ENCODE measurements at places on chromosomes 1 and 21.

DNA sequence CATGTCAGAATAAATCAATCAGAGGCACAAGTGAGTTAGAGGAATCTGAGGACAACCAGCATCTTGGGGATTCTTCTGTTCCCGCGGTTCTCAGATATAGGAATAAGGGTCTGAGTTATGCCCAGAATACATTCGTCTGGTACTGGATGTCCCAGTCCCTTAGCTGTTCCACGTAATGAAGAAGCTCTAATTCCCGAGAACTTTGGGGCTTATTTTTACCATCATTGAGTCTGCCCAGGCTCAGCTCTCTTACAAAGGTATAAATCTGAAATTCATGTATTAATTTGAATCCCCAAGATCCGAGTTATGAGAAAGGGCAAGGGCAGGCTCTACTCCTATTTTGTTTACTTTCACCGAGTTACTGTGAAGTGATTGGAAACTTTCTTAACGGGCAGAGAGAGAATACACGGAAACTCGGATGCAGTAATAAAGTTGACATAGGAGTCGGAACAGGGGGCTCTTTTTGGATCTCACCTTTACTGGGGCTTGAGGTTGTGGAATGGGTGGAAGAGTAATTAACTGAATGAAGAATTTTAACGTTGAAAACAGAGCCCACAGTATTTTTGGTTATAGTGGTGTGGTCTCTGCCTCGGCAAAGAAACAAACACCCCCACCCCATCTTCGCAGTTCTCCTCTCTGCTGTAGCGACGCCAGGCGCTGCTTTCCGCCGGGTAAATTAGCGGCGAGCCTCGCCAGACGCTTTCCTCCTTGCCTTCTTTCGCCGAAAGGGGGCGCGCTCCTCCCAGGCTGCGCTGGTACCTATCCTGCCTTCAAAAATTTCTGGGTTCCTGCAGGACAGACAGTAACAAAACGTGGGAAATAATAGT, 7.1 kb downstream of the PRRX1 start:
- peak; percentile 62 for DNase-seq

DNA sequence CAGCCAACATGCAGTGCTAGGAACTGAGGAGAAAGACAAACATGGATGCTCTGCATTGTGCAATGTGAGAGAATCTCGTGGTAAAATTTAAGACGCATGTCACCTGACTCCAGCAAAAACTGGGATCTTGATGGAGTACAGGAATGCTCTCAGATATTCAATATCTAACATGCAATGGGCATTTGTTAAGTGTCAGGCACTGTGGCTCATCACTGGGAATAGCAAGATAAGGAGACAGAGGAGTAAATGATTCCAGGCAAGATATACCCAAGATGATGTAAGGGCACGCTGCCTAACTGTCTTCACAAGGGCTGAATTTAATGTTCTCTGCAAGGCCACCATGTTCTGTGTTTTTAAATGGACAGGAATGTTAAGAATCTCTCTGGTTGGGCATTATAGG, 67.8 kb downstream of the LPAR3 start:
- DNase-seq, result no peak

DNA sequence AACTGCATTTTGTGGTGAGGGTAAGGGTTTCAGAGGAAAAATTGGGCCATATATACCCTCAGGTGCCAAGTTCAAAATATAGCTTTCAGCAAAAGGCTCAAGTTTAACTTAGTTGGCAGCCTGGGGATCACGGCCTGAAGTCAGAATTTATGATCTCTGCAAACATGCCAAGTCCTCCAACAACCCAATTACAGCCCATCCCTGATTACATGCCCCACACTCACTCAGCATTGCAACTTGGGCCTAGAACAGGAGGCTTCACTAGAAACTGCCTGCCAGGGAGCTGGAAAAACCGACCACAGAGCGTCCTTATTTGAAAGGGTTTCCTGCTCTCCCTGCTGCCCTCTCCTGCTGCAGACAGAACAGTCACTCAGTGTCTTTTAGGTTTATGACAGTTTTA, 12.4 kb downstream of the FYB2 start:
- no peak for DNase-seq

DNA sequence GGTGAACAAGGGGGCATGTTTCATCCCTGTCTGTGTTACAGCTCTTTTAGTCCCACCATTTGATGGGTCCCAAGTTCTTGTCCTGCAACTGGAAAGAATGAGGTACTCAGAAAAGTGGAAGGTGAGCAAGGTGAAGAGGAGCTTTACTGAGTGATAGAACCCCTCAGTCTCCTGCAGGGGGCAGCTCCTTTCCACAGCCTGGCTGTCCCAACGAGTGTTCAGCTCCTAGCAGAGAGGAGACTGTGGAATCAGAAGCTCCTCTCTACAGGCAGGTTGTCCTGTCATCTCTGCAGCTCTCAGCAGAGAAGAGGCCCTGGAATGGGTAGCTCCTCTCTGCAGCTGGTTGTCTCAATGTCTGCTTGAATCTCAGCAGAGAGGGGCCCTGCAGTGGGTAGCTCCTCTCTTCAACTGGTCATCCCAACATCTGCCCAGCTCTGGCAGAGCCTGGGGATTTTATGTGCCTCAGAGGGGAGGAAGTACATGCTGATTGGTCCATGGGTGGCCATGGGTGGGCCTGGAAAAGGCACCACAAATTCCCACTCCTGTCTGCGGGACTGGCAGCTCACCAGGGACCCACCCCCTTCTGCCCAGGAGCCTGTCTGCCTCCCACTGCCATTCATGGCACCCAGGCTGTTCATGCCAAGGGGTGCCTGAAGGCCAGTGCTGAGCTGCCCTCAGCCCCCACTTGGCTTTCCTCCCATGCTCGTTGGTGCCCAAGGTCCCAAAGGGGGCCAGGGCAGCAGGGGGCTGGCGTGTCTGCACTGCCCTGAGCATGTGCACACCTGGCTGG, 25.7 kb downstream of the LDLRAD1 start:
- no peak for DNase-seq

DNA sequence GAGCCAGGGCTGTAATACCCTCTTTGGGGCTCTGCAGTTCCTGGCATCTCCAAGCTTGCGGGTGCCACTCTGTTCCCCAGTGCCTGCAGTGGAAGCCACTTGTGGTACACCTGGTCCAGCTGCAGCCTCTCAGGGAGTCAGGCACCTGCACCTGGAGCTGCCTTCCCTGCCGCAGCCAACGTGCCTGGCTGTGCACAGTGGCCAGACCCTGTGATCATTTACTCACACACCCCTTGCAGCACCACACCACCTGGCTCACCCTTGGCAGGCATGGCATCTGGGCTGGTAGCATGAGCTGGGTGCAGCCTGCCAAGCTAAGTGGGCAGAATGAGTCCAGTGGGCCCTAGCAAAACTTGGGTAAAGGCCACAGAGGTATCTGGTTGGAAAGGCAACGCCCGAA, 51.1 kb upstream of the NTPCR start:
- DNase-seq, result no peak

DNA sequence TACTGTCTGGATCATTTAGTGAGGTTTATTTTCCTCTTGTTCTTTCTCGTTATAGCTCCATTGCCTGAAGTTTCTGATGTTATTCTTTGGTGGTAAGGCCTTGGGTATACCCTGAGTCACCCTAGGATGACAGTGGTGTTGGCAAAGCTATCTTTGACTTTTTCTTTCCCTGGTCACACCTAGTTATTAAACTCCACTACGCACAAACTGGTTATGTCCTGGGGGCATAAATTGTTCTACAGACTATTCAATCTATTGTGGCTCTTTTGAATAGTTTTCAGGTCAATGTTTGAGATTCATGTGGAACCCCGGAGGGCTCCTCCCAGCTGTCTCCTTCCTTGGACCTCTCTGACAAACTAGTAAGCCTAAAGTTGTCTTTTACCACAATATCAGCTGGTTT, 157.7 kb downstream of the SLC35F3 start:
- no peak for DNase-seq

- no peak for DNase-seq
These were observed 4.9 kb upstream of the TTLL10 start for GRCh38 chr1:1168451-1169411.

DNA sequence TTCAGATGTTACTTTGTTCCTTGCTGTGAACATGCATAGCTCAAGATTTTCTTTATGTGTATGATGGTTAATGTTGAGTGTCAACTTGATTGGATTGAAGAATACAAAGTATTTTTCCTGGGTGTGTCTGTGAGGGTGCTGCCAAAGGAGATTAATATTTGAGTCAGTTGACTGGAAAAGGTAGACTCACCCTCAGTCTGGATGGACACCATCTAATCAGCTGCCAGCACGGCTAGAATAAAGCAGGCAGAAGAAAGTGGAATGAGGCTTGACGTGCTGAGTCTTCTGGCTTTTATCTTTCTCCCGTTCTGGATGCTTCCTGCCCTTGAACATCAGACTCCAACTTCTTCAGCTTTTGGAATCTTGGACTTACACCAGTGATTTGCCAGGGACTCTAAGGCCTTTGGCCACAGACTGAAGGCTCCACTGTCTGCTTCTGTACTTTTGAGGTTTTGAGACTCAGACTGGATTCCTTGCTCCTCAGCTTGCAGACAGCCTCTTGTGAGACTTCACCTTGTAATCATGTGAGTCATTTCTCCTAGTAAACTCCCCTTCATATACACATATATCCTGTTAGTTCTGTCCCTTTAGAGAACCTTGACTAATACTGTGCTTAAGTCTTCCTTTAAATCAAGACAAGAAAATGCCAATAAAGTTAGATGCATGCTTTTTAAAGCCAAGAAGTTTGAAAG, 626.6 kb downstream of the KCNT2 start:
- no peak for DNase-seq

DNA sequence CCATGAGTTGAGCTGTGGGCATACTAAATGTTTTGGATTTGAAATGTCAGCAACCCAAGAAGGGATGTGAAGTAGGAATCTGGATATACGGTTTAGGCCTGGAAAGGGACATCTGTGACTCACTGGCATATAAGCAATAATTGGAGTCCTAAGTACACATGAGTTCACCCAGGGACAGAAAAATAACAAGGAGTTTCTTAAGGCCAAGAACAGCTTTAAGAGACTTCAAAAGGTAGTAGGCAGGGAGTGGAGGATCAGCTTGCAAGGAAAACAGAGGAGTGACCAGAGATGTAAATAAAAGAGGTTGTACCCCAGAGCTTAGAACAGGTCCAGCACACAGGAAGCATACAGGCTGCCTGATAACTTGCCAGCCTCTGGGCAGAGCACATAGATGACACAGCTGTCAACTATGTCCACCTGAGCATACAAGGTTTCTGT, 28.1 kb downstream of the TMEM50B start:
- no peak for DNase-seq

- DNase-seq, result no peak
These were observed 79.7 kb downstream of the PBX1 start for GRCh38 chr1:164638492-164639202.

GRCh38 chr1:59041646-59042277, 255.1 kb upstream of the FGGY start:
- no peak for DNase-seq

- DNase-seq, result no peak
These were observed 1.2 kb downstream of the MCOLN2 start for GRCh38 chr1:84995484-84996334.

DNA sequence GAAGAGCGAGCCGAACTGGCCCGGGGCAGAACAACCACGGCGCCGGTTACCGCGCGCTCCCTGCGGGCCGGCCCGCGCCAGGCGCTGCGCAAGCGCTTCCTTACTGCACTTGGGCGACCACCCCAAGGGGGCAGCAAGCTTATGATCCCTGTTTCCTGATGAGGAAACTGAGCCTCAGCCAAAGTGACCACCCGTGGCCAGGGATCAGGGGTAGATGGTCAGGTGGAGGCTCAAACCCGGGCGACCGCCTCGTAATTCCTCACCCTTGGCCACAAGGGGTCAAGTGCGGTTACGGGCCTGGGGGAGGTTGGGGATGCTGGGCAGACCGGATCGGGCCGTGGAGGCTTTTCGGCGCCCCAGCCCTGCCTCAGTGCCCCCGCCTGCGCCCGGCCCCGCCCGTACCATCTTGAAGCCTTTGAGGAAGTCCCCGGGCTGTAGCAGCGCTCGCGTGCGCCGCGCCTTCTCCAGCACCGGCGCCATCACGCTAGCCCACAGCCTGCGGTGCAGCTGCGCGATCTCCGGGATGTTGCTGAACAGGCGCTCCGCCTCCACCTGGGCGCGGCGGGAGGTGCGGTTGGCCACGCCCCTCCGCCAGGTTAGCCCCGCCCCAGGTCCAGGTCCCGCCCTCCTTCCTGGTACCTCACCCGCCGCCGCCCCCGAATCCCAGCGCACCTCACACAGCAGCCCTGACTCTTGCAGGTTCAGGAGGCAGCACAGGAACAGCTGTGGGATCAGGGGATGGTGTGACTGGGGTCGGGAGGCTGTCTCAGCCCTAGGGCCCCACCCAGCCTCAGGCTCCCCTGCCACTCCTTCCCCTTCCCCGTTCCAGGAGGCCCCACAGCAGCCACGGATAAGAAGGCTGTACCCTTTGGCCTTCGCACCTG, 5.4 kb upstream of the TNFRSF25 start:
- DNase-seq, result no peak

DNA sequence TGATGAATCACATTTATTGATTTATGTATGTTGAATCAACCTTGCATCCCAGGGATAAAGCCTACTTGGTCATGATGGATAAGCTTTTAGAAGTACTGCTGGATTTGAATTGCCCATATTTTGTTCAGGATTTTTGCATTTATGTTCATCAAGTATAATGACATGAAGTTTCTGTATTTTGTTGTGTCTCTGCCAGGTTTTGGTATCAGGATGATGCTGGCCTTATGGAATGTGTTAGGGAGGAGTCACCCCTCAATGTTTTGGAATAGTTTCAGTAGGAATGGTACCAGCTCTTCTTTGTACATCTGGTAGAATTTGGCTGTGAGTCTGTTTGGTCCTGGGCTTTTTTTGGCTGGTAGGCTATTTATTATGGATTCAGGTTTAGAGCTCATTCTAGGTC, 1643.1 kb upstream of the B3GALT2 start:
- no peak for DNase-seq

GRCh38 chr1:204623365-204623893, 62.1 kb downstream of the LRRN2 start:
- no peak for DNase-seq

GRCh38 chr1:171263901-171264300, 15.6 kb downstream of the FMO1 start:
- no peak for DNase-seq

DNA sequence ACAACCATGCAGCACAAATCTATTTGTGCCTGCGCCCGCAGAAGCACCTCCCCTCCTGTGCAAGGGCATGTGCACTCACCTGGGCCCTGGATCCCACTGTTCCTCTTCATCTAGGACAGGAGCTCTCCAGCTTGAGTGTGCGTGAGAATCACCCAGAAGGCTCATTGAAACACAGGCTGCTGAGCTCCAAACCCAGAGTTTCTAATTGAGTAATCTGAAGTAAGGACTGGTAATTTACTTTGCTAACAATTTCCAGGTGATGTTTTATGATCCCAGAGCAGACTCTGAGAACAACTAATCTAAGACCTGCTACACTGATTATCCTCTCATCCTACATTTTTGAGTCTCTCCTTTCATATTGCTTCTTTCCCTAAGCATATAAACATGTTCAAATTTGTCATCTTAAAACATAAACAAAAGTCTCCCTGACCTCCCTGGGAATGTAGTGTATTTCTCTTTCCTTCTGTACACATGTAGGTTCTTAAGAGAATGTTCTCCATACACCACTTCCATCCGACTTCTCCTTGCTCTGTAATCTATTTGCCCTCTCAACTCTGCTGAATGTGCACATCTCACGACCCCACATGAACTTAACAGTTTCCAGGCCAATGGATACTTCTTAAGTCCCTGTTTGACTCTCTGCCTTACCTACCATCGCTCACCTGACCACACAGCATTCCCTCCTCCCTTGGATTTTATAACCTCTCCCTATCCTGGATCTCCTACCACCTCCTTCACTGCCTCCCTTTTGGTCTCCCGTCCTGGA, 522.5 kb downstream of the SMYD3 start:
- no peak for DNase-seq

- DNase-seq, result no peak
These were observed 88.2 kb upstream of the ABCD3 start for GRCh38 chr1:94329986-94330385.

- DNase-seq, result no peak
These were observed 889.2 kb upstream of the NCAM2 start for GRCh38 chr21:20108976-20109540.

All from tibial nerve (tissue), 4 donors.